Omental fat pad (tissue), 4 donors: ENCODE measurements at places on chromosomes 2 and 18.

DNA sequence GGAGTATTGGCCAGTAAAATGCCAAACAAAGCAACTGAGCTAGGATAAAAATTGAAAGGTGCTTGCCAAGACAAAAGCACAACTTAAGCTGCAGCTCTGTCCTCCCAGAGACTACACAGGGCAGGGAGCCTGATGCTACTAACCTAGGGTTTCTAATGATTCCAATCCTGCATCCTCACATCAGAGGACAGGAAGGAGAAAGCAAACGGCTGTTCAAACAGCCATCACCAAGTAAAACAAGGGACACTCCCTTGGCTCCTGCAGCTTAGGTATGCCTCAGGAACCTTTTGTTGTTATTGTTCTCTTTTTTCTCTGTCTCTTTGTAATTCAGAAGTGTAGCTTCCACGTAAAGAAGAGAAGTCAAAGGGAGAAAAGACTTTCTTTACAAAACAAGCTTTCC lies 99.5 kb downstream of the TCF4 start:
- no peak for DNase-seq

GRCh38 chr18:2994603-2995432 lies 18.1 kb downstream of the LPIN2 start:
- DNase-seq = no peak

- DNase-seq = no peak
Measured at GRCh38 chr2:69087912-69088240, 74.9 kb downstream of the ANTXR1 start.

DNA sequence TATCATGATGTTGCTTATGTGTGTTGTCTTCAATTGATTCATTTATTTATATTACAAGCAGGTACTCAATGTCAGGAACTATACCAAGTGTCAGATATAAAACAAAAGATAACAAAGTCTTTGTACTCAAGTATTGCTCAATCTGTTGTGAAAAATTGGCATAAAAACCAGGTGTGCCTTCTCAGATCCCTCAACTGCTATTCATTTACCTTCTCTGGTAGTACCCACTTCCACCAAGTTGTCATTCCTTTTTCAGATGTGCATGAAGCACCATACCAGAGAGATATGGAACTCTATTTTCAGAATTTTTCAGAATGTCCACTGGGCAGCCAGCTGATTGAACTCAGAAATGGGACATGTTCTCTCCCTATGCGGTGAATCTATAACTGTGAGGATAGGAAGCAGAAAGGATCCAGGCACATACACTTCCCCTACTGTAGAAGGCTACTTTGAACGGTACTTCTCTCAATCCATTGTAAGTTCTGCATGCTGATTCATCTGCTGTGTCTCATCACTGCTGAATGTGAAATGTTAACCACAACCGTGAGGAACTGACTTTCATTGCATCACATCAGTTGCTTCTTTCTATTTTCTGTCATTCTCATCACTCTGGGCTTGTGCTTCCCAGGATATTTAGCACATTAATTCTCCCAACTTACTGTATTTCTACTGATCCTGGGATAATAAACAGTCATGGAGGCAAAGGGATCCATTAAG lies 1621.3 kb downstream of the SUCLG1 start:
- DNase-seq = no peak

DNA sequence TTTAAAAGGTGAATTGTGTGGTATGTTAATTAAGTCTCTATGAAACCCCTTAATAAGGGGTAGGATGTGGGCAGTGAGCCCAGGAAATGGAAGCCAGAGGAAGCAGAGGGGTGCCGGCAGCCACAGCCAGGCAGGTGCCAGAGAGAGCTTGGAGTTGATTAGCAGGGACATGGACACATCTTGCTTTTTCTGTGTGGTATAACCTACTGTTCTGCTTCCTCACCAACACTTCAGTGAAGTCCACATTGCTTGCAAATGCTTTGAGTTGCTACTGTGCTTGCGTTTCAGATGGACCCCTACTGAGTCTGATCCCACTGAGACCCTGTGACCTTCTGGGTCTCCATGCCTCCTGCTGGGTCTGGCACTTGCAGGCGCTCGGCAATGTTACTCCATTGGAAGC lies 30.3 kb upstream of the ARHGEF4 start:
- no peak for DNase-seq

- no peak for DNase-seq
Measured at GRCh38 chr2:16101196-16101595, 160.8 kb downstream of the MYCN start.

DNA sequence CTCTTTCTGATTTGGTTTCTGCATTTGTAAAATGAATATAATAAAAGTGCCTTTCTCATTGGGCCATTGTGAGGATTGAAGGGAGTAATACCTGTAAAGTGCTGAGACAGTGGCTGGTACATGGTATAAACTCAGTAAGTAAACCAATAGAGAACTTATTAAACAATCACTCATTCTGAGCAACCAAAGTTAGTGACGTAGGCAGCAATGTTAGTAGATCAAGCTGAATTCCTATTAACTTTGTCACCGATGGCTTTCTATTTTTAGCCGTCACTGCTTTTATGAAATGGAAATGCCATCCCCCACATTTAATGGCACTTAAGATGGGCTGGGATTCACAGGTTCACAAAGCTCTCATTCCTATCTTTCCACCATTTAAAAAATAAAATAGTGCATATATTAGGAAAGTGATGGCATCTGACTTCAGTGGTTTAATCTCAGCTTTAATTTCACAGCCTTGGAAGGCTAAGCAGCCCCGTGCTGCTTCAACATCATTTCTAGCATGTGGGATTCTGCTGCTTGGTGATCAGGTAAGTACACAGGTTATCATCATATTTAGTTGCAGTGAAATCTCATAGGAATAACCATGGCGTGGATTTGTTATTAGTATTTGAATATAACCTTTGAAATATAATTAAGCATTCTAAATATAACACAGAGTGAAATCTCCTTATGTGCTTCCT lies 17.6 kb upstream of the PPP4R1 start:
- DNase-seq = no peak

GRCh38 chr2:27954771-27955383 lies 64.3 kb downstream of the BABAM2 start:
- peak; percentile 42 for DNase-seq

DNA sequence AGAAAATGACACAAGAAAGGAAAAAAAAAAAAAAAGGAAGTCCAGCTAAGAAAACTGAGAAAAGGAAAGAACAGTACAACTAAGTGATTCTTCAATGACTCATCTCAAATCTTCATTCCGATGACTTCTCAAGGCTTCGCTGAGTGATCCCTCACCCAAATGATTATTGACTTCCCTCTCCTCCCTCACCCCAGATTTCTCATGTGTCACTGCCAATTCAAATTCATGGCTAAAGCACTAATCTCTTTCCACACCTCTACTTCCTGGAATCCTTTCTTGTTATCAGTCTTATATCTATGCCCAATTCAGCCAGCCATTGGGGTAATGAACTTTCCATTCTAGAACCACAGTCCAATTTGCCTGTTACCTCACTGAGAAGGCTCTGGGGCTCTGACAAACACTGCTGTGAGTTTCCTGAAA lies 7.2 kb upstream of the ABCB11 start:
- no peak for DNase-seq

DNA sequence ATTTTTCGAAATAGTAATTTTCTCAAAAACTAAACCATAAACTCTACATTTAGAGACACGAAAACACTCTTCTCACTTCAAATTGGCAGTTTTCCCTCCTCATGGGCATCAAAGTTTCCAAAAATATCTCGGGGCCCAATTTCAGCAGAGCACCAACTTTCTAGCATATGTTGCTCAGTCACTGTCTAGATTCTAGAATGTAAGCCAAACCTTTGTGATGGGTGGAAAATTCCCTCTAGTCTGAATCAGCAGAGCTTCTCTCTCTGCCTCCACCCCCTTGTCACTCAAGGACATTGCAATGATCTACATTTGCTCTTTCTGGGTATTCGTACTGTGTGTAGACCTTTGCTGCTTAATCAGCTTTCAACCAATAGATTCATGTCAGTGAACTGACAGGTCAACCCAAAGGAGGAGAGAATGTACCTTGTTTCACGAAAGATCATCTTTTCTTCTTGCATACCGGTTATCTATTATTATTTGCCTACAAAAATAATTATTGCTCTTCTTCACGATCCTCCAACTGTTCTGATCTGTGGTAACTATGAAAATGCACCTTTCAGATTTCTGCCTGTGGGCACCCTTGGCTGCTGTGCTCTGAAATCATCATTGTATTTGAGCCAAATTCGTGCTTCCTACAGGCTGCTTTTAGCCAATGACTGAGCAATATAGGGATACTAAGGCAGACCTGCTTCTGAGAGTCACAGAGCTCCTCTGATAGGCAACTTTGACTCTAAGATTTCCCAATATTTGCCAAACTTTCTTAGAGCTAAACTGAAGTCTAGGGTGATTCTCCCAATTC lies 38.7 kb upstream of the GLS start:
- DNase-seq = no peak

- peak; percentile 50 for DNase-seq
Measured at GRCh38 chr2:121075006-121075551, 209.9 kb downstream of the TFCP2L1 start.

GRCh38 chr2:217182926-217183325 lies 323.1 kb upstream of the TNP1 start:
- no peak for DNase-seq

- no peak for DNase-seq
Measured at GRCh38 chr2:157764386-157764785, 111.7 kb downstream of the ACVR1 start.

GRCh38 chr2:98917031-98917471 lies 19.0 kb downstream of the CRACDL start:
- DNase-seq = no peak

- DNase-seq = no peak
Measured at GRCh38 chr2:74094291-74094690, 53.4 kb downstream of the BOLA3 start.

GRCh38 chr2:36705326-36706020 lies 9.0 kb downstream of the VIT start:
- no peak for DNase-seq

DNA sequence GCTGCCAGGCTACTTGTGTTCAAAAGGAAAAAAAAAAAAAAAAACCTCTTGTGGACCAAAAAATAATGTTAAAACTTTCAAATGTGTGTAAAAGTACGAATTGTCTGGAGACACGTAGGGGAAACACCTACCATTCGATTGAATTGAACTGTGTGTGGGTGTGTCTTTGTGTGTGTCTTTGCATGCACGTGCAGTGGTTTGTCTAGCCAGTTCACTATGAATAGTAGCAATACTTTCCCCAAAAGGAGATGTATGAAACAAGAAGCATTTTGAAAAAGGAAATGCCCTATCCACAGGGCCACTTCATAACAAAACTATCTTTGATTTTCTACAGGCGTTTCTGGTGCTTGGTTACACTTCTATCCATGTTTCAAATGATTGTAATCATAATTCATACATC lies 186.8 kb downstream of the RPRM start:
- DNase-seq = no peak

DNA sequence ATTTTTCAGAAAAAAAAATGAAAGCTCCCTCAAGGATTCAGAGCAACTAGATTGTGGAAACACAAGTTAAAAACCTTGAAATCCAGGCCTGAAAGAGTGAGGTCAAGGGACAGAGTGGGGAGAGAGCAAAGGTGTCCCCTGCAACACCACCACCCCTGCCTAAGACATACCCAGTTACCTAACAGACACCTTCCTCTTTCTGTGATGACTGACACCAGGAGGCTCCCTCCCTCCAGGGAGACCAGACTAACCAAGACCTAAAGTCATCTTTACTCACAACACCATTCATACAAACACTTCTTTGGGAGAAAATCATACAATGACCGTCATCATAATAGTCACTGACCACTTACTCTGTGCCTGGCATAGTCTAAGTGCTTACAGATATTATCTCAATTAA lies 151.8 kb upstream of the NABP1 start:
- DNase-seq = no peak

- DNase-seq = no peak
Measured at GRCh38 chr2:174545240-174545639, 52.4 kb downstream of the WIPF1 start.

- no peak for DNase-seq
Measured at GRCh38 chr2:11941201-11942177, 195.1 kb downstream of the LPIN1 start.

DNA sequence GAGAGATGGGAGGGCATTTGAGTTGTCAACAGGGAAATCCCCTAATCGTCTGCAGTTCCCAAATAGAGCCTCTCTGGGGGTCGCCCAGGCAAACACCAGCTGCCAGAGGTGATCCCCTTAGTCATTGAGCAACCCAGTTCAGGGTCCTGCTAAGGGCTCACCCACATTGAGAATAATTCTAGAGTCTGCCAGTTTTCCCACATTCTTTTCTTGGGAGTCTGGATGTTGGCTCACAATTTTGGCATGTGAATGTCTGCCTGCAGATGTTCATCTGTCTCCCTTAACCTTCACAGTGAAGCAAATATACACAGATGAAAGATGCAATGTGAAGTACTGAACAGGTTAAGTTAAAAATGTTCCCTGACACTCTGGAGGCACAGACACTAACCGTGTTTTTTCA lies 11.4 kb upstream of the SMIM21 start:
- no peak for DNase-seq

GRCh38 chr18:38415811-38416210 lies 850.2 kb upstream of the CELF4 start:
- DNase-seq = no peak

GRCh38 chr2:183031911-183032794 lies 6.1 kb downstream of the NCKAP1 start:
- DNase-seq = no peak

- DNase-seq = no peak
Measured at GRCh38 chr2:55268288-55268906, 634 bp downstream of the MTIF2 start.

DNA sequence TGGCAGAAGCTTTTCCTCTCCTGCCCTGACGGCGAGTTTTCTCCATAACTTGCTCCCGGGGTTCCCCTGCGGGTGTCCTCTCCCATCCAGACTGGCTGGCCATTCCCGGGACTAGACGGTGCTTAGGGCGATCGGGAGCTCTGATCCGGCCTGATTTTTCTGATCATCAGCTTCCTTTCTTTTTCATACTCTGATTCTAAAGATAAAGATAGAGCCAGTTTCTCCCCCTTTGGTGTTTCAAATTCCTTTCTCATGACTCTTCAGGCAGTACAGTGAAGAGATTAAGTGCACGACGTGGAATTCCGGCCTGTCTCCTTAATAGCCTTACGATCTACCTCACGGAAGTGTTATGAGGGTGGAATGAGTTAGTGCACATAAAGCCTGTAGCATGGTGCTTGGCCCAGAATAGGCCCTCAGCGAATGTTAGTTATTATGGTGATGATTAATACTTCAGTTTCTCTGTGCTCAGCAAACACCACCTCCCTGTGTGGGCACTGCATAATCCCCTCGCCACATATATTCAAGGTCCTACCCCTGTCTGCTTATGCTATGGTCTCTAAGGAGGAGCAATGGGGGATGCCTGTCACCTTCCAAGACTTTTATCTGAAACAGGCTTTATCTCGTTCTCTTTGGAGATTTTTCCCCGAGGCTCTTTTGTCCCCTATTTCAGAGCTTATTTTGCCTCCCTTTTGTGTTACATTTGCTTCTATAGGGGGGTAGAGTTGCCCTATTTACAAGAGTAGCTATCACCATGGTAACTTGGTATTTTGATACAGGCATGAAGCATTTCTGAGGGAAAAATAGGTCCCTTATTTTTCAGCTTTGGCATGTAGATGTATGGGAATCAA lies 254.8 kb downstream of the CDH2 start:
- DNase-seq = no peak

- no peak for DNase-seq
Measured at GRCh38 chr2:75540994-75541393, 19.7 kb downstream of the EVA1A start.
